ENCODE measurements at places on chromosomes 5 and 9.

DNA sequence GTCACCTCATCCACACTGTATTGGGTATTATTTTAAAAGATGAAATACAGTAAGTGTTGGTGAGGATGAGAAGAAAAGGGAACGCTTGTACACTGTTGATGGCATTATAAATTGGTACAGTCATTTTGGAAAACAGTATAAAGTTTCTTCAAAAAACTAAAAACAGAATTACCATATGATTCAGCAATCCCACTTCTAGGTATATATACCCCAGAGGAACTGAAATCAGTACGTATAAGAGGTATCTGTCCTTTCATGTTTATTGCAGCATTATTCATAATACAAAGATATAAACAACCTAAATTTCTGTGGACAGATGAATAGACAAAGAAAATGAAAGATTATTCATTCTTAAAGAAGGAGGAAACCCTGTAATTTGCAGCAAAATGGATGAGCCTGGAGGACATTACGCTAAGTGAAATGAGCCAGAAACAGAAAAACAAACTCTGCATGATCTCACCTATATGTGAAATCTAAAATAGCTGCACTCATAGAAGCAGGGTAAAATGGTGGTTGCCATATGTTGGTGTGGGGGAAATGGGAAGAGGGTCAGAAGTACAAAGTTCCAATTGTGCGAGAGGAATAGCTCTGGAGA is 191.6 kb downstream of the TRIM36 start:
- no peak for DNase-seq

DNA sequence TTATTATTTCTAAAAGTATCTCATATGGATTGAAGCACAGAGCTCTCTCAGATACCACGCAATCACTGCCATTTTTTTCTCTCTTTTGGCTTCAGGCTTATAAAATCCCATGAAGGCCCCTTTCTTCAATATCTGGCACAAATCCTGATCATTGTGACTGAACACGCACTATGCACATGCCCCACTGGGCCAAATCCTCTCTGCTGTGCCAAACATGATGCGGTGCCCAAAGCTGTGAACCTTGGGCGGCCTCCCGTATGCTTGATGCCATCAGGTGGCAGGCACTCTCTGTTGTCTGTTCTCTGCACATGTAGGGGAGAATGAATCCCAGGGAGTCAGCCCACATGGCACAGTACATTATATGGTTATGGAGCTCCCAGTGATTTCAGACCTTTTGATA is 375.0 kb upstream of the RGMB start:
- DNase-seq = no peak

GRCh38 chr5:78586251-78586650 is 62.3 kb downstream of the LHFPL2 start:
- DNase-seq = no peak

DNA sequence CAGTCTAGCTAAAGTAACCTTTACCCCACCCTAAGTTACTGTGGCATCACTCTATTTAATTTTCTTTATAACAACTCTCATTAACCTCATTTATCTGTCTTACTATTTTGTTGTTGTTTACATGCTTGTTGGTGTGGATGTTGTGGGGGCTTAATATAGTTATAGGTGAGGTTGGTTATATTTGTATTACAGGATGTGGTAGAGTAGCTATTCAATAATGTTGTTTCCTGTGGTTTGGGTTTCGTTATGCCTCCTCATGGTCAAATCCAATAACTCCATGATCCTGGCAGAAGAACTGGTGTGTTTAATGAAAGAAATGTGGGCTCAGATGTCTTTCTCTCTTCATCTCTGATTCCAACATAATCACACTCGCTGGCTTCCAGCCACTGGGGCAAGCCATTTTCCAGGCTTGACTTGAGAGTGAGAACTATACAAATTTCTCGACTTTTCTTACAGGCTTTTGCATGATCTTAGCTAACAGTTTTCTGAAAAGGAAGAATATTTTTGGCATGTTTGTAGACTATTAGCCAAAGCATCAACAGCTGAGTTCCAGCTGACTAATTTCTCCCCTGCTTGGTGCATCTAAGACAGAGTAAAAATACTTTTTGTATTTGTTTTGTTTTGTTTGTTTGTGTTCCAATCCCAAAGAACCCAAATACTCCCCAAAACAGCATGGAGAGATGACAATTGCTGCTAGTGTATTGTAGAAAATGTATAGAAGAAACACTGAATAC is 303.7 kb upstream of the PAPPA start:
- DNase-seq = no peak

GRCh38 chr9:77495834-77496671 is 152.1 kb downstream of the GNA14 start:
- DNase-seq = no peak

GRCh38 chr5:176806137-176806536 is 4.2 kb upstream of the UNC5A start:
- no peak for DNase-seq

DNA sequence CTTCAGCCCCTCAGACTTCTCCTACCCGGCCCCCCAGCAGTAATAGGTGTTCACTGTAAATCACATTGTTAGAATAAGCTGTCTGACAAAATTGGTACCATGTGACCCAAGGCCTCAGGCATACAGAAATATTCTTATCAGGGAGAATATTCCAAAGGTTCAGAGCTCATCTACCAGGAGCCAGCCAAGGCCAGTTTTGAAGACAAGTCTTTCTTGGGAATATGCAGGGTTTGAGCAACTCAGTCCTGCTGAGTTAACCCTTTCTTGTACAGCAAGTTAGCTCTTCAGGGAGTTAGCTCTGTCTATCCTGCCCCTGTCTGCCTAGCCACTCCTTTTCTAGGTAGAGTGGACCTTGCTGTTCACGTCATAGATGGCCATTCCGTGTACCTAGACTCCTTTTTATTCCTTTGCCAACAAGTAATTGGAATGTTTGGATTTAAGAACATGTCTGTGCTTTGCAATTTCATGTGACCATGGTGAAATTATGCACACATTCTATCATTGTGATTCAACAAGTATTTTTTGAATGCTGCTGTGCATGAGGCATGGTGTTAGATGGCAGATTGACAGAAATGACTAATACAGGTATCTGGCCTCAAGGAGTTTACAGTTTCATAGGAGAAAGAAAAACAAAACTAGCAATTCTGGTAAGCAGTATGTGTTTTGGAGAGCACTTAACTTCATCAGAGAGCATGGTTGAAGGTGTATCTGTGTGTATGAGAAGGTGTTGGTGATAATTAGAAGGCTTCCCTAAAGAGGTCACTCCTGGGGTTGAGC is 22.6 kb downstream of the TGFBR1 start:
- DNase-seq = no peak

DNA sequence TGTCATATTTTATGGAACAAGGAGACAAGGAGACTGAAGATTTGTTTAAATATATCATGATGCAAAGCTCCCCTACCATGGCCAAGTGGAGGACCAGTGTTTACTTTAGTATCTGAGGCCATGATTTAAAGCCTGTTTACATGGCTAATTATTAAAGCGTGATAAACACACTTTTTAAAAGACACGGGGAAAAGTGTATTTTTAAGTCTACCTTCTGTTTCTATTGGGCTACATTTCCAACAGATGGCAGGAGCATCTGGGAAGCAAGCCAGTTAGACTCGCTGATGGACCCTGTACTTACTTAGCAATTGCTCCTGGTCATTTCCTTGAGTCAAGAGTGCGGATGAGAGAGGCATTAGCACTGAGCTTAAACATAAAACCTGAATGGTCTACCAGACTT is 480.3 kb upstream of the SEMA6A start:
- no peak for DNase-seq

GRCh38 chr9:20137425-20137824 is 348.6 kb upstream of the SLC24A2 start:
- no peak for DNase-seq

DNA sequence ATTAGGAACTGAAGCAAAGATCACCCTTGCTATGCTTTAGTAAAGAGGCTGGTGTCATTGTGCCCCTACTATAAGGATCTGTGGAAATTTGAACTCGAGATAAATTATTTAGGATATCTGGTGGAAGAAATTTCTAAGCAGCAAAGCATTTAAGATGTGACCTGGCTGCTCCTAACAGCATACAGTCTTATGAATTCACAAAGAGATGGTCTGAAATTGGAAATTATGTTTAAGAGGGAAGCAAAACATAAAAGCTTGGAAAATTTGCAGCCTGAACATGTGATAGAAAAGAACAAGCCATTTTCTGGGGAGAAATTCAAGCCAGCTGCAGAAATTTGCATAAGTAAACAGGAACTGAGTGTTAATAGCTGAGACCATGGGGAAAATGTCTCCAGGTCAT is 223.7 kb downstream of the FBXO4 start:
- DNase-seq = no peak

- DNase-seq = no peak
These were observed 27.9 kb upstream of the CTNNA1 start for GRCh38 chr5:138725153-138725817.

GRCh38 chr9:72538921-72539702 is 17.7 kb downstream of the TMC1 start:
- no peak for DNase-seq

GRCh38 chr9:105500108-105500766 is 52.4 kb downstream of the FSD1L start:
- DNase-seq = no peak

DNA sequence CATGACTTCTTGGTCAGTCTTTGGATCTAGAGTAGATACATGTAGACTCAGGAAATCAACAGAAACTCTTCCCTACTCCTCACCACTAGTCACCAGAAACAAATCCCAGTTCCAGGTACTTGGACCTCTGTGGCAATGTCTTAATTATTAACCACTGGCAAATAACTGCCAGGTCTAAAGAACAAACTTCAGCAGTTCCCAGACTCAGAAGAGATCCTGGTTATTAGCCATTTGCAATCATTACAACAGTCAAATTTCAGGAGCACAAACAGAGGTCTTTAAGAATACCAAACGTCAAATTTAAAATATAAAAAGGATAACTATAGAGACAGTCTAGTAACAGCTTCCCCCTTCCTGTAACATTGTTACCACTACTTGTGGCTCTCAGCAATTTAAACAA is 10.2 kb downstream of the DIAPH1 start:
- no peak for DNase-seq

Measured in stimulated activated CD8-positive, alpha-beta memory T cell treated with anti-CD3 and anti-CD28 coated beads, Interleukin-7, amount 100 ng/mL, for 1 hour (primary cell).